ENCODE measurements at places on chromosomes 7 and 10.

DNA sequence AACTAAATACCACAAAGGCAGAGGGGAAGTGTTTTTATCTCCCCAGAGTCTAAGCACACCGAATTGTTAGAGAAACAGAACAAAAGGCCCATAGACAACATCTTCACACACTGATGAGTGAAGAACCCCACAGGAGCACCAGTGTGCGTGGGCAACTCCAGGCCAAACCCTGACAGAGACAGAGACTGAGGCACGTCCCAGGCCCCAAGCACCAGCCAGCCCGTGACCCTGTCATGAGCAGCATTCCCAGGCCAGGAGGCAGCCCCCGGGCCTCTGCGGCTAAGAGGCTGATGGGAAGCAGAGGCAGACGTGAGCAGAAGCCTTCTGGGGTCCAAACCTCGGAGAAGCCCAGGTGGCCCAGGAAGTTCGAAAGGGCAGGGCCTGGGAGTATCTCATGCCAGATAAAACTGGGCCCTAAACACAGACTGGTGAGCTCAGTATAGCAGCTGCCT, 184.4 kb downstream of the TCERG1L start:
- DNase-seq: no peak

DNA sequence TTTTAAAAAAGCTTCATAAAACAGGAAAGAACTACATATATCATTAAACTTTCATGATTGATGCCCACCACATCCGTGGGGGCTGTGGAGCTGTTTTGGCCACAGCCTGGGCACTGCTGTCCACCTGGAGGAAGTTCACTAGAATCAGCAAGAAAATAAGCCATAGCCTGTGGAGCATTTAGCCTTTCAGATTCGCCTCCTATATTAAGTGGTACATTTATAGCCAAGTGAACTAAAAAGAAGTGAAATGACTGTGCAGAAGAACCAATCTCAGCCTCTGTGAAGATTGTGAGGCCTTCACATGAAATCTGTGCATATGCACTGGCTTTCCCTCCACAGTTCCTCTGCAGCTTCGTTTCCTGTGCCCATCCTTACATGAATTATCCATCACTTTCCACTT, 23.5 kb downstream of the WNT16 start:
- DNase-seq: no peak

DNA sequence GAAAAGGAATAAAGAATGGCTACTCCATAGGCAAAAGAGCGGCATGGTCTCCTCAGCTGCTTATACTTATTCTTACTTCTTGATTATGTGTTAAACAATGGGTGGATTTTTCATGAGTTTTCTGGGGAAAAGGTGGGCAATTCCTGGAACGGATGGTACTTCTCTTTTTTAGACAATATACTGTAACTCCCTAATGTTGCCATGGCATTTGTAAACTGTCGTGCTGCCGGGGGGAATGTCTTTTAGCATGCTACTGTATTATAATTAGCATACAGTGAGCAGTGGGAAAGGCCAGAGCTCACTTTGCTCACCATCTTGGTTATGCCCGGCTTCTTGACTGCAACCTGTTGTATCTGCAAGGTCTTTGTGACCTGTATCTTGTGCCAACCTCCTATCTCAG, 372.1 kb upstream of the AKR1E2 start:
- no peak for DNase-seq

DNA sequence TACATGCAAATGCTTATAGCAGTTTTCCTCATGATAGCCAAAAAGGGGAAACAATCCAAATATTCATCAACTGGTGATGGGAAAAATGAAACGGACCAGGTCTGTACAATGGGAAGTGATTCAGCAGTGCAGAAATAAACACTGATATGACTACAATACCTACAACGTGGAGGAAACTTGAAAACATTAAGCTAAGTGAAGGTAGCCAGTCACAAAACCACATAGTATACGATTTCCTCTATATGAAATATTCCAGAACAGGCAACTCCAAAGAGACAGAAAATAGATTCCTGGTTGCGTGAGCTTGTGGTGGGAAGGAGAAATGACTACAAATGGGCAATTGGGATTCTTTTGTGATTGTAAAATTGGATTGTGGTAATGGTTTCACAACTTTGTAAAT, 263.1 kb upstream of the PITRM1 start:
- DNase-seq: no peak

- no peak for DNase-seq
Measured at GRCh38 chr7:150826061-150826849, 25.7 kb downstream of the TMEM176A start.

DNA sequence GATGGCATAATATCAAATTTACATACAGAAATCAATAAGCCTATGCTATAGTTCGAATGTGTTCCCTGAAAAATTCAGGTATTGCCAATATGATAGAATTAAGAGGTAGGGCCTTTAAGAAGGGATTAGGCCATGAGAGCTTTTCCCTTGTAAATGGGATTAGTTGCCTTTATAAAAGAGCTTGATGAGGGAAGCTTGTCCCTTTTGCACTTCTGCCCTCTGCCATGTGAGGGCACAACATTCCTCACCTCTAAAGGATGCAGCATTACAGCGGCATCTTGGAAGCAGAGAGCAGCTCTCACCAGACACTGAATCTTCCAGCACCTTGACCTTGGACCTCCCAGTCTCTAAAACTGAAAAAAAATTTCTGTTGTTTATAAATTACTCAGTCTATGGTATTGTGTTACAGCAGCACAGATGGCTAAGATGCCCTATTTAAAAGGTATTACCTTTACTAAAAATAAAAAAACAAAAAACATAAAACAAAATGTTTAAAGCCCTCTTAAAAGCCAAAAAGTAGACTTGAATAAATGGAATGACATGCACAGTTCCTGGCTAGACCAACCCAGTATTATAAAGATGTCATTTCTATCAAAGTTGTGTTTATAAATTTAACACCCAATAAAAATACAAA, 909.6 kb downstream of the REEP3 start:
- DNase-seq: no peak

GRCh38 chr10:129253865-129254179, 213.2 kb upstream of the MGMT start:
- DNase-seq: no peak

- no peak for DNase-seq
Measured at GRCh38 chr7:97439637-97440214, 292.2 kb upstream of the TAC1 start.

- no peak for DNase-seq
Measured at GRCh38 chr10:92076722-92077121, 153.2 kb downstream of the BTAF1 start.

DNA sequence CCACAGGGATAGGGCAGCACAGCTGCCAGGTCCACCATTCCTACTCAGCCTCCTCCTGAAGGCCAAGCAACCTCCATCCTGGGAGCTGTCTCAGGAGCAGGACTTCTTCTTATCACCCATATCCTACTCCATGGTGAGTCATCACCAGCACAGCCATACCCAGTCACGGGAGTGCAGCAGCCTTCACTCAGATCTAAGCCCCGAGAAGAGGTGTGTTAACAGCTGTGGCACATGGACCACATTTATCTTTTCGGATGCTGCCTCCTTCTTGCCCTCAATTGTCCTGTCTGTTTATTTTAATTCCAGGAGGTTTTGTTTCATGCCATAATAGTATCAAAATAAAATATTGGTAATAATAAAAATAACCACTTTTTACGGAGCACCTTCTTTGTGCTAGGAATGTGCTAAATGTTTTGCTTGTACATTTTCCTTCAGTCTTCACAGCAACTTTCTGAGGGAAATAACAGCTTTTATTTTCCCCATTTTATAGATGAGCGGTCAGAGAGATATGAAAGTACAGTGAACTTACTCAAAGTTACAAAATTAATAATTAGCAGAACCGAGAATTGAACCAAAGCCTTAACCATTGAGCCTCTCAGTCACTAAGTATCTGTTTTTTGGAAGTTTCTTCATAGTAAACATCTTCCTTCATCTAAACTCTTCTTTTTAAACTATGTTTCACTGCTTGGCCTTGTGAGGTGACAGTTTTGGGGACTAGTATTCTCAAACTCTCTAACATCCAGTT, 2.5 kb upstream of the KEL start:
- DNase-seq: no peak

DNA sequence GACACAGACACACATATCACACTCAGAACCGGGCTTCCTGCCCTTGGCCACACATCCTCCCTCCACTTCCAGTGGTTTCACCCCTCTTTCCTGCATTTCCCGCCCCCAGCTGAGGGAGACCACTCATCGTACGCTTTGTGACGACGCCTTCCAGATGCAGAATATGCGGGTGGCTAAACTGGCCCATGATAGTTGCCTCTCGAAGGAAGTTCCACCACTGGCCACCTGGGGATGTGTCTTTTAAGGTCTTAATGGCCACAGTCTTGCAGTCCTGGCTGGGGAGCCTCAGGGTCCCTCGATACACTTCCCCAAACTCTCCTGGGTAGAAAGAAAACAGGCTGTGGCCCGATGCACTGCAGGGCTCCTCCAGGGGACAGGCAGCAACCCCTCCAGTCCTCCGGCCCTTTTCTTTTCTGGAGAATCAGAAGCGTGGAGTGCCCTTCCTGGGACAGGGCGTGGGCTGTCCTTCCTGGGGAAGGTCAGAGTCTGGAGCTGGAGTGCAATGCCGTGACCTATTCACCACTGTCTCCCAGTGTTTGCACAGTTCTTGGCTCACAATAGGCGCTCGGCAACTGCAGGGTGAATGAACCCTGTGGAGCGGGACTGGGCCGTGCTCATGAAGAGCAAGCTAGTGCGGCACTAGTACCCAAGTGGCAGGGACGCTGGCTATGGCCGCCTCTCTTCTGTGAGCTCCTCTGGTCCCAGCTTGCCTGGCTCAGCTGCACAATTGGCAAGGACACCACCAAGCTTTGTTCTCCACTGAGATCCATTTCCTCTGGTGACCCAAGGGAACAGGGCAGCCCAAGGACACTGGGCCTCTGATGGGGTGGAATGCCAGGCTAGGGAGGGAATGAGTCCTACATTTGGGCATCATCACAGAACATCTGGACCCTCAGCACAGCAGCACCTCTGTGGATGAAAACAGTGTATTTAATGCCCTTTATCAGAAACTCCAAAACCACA, 13.2 kb downstream of the EPHA1 start:
- no peak for DNase-seq

- no peak for DNase-seq
Measured at GRCh38 chr7:106792233-106792926, 72.7 kb upstream of the PIK3CG start.

GRCh38 chr7:149496642-149497391, 792 bp downstream of the ZNF746 start:
- no peak for DNase-seq

- no peak for DNase-seq
Measured at GRCh38 chr7:16739863-16740622, 13.5 kb upstream of the TSPAN13 start.

DNA sequence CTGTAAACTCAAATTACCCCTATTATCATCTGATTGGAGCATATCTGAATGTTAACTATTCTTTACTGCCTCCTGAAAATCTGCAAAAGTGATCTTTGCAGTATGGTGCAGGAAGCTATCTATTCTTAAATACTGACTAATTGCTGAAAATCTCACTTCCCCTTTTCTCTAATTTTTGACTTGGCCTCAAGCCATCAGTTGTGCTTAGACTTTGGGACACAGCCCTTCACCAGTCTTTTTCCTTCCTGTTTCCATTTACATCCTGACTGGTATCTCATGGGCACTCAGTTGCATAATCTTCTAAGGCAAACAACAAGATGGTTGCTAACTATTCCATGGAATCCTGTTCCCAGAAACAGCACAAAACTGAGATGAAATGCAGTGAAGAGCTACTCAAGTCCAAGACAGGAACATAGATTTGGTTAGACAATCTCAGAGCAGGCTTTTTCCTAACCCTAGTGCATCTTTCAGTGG, 228.5 kb downstream of the SORCS1 start:
- no peak for DNase-seq

DNA sequence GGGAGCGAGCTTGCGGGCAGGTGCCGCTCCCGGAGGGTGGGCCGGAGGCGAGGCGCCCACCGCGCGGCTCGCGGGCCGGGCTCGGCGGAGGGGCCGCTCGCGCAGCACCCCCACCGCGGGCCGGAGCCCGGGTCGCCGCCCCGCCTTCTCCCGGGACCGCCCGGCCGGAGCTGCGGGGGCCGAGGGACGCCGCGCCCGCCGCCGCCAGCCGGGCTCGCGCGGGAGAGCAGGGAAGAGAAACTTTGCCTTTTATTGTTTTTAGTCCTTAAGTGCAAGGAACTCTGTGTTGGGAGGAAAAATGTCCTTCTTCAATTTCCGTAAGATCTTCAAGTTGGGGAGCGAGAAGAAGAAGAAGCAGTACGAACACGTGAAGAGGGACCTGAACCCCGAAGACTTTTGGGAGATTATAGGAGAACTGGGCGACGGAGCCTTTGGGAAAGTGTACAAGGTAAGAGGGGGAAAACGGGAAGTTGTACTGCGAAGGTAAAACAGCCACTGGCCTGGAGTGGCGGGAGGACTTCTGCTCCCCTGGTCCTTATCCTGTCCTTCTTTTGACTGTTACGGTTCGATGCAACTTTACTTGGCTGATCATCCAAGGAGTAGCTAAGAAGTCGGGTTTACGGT, 620 bp downstream of the SLK start:
- no peak for DNase-seq

DNA sequence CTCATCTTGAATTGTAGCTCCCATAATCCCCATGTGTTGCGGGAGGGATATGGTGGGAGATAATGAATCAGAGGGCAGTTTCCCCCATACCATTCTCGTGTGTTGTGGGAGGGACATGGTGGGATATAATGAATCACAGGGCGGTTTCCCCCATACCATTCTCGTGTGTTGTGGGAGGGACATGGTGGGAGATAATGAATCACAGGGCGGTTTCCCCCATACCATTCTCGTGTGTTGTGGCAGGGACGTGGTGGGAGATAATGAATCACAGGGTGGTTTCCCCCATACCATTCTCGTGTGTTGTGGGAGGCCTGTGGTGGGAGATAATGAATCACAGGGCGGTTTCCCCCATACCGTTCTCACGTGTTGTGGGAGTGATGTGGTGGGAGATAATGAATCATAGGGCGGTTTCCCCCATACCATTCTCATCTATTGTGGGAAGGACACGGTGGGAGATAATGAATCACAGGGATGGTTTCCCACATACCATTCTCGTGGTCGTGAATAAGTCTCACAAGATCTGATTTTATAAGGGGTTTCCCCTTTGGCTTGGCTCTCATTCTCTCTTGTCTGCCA, 271.0 kb downstream of the MAD1L1 start:
- peak; percentile 51 for DNase-seq

DNA sequence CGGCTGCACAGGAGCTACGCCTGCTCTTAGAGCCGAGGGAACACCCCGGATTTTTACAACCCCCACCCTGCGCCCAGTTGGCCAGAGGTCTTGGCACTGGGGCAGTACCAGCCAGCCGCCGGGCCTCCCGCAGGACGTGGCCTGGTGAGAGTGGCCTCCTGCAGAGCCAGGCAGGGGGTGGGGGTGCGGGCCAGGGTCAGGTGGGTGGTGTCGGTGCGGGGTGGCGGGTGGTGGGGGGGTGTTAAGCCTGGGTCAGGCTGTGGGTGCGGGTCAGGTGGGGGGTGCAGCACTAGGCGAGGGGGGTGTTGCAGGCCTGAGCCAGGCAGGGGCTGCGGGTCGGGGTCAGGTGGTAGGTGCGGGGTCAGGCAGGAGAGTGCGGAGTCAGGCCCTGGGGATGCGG, 647 bp downstream of the ECHS1 start:
- DNase-seq: no peak

- no peak for DNase-seq
Measured at GRCh38 chr10:76902949-76903348, 734.7 kb downstream of the KCNMA1 start.
